ENCODE measurements at places on chromosomes 6 and 20.

- DNase-seq, result no peak
These were observed 572 bp downstream of the ZNF341 start for GRCh38 chr20:33732166-33732970.

DNA sequence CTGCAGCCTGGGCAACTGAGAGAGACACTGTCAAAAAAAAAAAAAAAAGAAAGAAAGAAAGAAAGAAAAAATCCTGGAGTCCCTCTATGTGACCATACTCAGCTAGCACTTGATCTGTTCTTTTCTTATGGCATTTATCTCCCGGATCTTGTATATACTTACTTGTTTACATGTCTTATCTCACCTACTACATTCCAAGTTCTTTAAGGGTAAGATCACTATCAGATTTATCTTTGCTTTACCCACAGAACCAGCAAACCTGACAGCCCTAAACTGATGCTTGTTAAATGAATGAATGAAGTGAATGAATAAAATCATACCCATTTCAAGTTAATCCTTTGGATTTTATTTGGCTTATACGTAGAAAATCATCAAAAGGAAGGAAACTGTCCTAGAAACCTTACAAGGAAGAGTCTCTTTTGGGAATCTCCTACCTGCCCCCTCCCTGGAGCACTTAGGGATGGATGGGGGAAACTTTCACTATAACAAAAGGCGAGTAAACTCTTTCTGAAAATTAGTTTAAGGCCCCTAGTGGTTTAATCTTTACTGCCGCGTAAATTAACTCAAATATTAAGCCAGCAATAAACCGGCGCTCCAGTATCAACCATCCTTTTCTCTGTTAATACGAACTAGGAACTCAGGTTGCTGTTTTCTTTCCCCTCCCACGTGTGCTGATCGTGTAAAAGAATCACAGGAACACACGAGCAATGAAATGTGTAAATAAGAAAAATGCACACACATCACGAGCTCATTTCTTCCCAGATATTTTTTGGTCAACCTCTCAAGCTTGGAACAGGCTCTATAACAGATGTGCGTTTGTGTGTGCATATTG, 1.3 kb upstream of the UTRN start:
- DNase-seq, result peak; percentile 71

DNA sequence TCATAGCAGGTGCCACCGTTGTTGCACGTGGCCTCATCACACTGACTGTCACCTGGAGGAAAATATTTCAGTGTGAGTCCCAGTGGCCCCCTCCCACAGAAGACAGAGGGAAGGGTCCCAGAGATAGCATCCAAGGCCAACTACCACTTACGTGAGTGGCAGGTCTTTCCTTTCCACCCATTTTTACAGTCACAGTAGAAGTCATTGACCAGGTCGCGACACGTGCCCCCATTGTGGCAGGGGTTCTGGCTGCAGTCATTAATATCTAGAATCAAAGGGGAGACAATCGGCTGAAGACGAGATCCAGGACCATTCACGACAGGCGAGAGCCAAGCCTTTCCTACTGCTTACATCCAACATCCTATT, 28.6 kb downstream of the JAG1 start:
- no peak for DNase-seq

DNA sequence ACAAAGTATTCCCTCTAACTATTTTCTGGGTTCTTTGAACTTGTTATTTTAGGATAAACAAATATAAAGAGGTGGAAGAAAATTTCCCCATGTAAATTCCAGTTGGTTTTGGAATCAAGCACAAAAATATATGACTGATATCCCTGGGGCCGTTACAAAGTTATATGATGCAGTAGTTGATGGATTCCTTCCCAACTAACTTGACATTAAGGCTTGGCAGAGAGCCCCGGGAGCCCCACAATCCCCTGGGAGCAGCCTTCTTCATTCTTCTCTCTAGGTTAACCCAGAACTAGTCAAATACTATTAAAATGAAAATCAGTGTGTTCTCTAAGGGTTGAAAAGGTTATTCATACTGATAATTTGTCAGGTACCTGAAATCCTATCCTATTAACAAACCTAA, 508.9 kb upstream of the SOX4 start:
- no peak for DNase-seq

DNA sequence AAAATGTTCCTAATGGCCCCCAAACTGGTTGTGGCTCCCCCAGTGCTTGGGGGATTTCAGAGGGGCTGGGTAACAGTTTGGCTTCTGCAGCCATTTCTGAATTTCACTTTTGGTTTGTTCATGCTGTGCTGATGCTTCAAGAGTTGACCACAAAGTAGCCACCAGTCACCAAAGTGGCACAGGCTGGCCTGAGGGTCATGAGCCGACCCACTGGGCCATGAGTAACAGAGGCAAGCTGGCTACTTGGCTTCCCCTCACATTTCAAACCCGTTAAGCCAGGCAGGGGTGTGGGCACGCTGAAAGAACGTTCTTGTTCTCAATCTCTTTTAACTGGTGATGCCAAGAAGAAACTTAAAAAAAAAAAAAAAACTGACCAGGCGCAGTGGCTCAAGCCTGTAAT, 15.1 kb upstream of the NXT1 start:
- DNase-seq, result no peak

GRCh38 chr6:55636406-55637102, 57.6 kb upstream of the HMGCLL1 start:
- no peak for DNase-seq

- DNase-seq, result no peak
These were observed 1.4 kb upstream of the BPIFB2 start for GRCh38 chr20:33005908-33006775.

GRCh38 chr20:52086878-52087277, 104.7 kb downstream of the ZFP64 start:
- no peak for DNase-seq

DNA sequence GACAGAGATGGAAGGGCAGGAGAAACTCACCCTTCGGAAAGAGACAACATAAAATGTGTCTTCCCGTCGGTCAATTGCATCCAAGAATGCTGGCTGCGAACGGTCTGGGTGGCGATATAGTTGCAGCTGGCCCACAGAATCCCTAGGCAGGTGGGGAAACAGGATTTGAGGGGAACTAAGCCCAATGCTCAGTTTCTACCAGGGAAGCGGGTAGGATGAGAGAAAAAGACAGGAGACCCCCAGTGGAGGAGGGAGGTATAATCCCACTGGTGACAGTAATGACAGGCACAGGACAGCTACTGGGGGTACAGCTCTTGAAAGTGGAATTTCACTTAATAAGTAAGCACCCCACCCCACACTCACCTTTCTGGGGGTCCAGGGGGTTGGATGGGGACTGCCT, 7.5 kb upstream of the TNXB start:
- peak; percentile 66 for DNase-seq

GRCh38 chr20:40892642-40893041, 136.0 kb upstream of the TOP1 start:
- DNase-seq, result peak; percentile 12

DNA sequence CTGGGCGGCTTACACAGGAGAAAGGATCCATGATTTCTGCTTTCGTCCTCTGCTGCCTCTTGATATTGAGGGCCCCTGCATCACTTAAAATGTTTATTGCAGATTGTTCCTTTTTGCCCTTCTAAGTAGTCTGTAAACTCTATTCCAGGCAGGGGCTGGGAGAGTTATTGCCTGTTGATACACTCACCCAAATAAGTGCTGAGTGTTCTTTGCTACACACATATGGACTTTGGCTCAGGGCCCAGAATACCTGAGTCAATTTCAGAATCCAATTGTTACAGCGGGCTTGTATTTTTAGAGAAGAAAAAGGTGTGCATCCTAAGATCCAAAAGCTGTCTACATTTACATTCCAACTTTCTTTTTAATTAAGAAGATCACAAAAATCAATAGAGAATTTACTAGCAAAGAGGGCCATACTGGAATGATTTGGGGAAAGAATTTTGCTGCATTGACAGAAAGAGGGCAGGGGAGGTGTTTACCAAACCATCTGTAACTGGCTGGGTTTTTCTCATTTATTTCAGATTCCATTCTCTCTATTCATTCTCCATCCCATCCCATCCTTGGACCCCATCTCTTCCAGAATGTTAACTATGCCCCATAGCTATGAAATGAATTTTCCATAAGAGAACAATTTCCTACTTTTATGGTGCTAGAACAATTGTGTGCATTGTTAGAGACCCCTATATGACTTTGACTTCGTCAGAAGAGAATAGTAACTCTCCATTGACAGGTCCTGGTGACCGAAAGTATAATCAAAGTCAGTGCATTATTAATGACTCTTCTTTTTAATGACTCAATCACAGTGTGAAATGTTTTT, 959.9 kb upstream of the FLRT3 start:
- no peak for DNase-seq

- DNase-seq, result peak; percentile 74
These were observed 176.7 kb downstream of the BMP7 start for GRCh38 chr20:57089699-57090144.

- peak; percentile 86 for DNase-seq
These were observed 39.8 kb downstream of the GNAS start for GRCh38 chr20:58892141-58892931.

GRCh38 chr6:140043357-140043756, 668.9 kb upstream of the CITED2 start:
- DNase-seq, result peak; percentile 47
